ENCODE measurements at places on chromosomes 11 and 22.

DNA sequence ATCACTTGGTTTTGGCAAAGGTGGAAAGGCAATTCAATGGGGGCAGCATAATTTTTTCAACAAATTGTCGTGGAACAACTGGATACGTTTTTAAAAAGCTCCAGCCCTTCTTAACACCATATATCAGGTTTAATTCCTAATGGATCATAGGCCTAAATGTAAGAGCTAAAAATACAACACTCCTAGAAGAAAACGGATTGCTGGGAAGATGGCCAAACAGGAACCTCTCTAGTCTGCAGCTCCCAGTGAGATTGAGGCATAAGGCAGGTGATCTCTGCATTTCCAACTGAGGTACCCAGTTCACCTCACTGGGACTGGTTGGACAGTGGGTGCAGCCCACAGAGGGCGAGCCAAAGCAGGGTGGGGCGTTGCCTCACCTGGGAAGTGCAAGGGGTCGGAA is 32.4 kb upstream of the SCGB1D1 start:
- DNase-seq = no peak

- peak; percentile 42 for DNase-seq
Observed at GRCh38 chr22:42202669-42203068, 67.8 kb downstream of the TCF20 start.

- no peak for DNase-seq
Observed at GRCh38 chr11:134376150-134376921, 35.7 kb downstream of the B3GAT1 start.

GRCh38 chr11:28616160-28616965 is 508.2 kb downstream of the METTL15 start:
- no peak for DNase-seq

- no peak for DNase-seq
Observed at GRCh38 chr11:102177974-102178631, 67.9 kb downstream of the YAP1 start.

DNA sequence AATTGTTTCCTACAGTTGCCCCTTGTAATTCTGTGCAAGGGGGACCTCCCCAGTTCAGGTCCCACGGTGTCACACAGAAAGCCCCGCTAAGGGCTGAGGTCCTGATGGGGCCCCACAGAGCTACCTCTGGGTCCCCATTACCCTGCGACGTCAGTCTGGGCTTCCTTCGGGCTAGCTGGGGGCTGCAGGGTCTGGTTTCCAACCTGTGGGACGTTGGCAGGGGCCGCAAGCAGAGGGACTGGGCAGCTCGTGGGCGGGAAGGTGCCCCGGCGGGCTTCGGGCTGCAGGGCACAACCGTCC is 698 bp downstream of the SLC37A4 start:
- no peak for DNase-seq

DNA sequence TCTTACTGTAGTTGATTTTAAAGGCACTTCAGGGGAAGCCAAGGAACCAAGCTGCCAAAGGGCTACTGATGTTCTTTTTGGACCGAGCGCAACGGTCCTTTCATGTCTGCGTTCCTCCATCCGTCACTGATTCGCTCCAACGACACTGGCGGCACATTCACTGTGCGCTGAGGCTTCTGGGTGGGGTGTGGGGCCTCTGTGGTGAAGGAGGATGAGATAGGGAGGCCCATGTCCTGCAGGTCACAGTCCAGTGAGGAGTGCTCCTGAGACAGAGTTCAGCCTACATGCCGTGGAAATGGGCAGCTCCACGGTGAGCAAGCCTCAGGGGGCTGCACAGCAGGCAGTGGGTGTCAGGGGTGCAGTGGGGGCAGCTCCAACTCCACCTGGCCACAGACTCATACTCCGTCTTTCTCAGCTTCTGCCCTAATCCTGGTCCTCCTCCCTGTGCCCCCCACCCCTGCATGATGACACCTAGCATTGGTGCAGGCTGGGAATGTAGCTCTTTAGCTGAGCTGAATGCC is 87.8 kb upstream of the SHANK2 start:
- no peak for DNase-seq

- DNase-seq = no peak
Observed at GRCh38 chr11:131998020-131998419, 627.6 kb downstream of the NTM start.

GRCh38 chr11:36349351-36350136 is 53.5 kb downstream of the PRR5L start:
- DNase-seq = no peak

Measured in activated CD8-positive, alpha-beta memory T cell treated with anti-CD3 and anti-CD28 coated beads for 4 hours (primary cell).